ENCODE measurements at places on chromosomes 4 and X. TPM values are rescaled to one million over a fixed set of nuclear protein-coding genes. Genes with fewer than 3 reads are reported as not detected.

Gene SLIT2
- polyA plus RNA-seq: 8.2 TPM

Gene STATH
- polyA plus RNA-seq: not detected

Gene RBM41
- polyA plus RNA-seq: 8.6 TPM

Gene SULT1E1
- 68.5 TPM for polyA plus RNA-seq

Gene KLHL2
- 6.8 TPM for polyA plus RNA-seq

Gene HSPA4L
- polyA plus RNA-seq: 14.4 TPM

Gene NEUROG2
- not detected for polyA plus RNA-seq

Gene TMEM255A
- polyA plus RNA-seq: 7.8 TPM

Gene ZCCHC18
- polyA plus RNA-seq: 2.4 TPM

Gene TLR6
- 0.87 TPM for polyA plus RNA-seq

Gene SSX1
- polyA plus RNA-seq: not detected

Gene TMEM156
- 0.09 TPM for polyA plus RNA-seq

Gene RS1
- polyA plus RNA-seq: not detected

Gene GPRIN3
- polyA plus RNA-seq: 3.3 TPM

Gene CXCR3
- 0.12 TPM for polyA plus RNA-seq

Gene CNOT6L
- 19.2 TPM for polyA plus RNA-seq

Gene TRPC3
- polyA plus RNA-seq: 0.63 TPM

Gene NLGN3
- 3.5 TPM for polyA plus RNA-seq

Gene RPS6KA6
- 3.8 TPM for polyA plus RNA-seq

Gene DNAAF6
- polyA plus RNA-seq: not detected

Gene SYTL4
- 6.4 TPM for polyA plus RNA-seq
